Stimulated activated CD8-positive, alpha-beta memory T cell treated with anti-CD3 and anti-CD28 coated beads, Interleukin-15, amount 100 ng/mL, for 1 hour (primary cell): ENCODE measurements at places on chromosomes 3 and 15.

DNA sequence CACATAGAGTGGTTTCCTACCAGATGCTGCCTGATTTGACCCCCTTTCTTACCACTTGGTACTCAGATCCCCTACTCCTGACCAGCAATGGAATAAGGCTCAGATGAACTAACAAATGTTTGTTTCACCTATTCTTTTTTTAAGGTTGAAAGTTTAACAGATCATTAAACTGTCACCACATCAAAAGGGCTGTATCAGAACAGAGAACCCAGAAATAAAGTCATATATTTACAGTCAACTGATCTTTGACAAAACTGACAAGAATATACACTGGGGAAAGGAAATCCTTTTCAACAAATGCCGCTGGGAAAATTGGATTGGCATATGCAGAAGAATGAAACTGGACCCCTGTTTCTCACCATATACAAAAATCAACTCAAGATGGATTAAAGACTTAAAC lies 56.0 kb downstream of the GPR176 start:
- DNase-seq = no peak

DNA sequence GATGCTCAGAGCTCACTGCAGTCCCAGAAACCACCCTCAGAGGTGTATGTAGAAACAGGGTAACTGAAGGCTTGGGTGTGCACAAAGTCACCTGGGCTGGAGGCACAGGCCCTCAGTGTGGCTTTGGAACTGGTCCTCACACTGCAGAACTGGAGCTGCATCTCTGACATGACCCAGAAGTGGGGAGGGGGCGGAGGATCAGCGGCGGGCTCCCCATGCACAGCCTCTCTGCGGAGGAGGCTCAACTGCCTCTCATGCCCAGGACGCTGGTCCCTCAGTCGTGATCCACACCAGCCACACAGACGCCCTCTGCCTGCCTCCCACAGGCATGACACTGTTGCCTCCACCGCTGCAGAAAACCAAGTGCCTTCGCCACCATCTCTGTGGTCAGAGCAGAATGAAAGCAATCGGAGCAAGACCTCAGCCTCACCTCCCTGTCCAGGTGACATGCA lies 73.7 kb downstream of the TM2D3 start:
- DNase-seq = no peak

GRCh38 chr15:80948651-80949292 lies 40.8 kb downstream of the MESD start:
- no peak for DNase-seq

GRCh38 chr3:40341671-40342070 lies 32.2 kb downstream of the EIF1B start:
- DNase-seq = no peak

GRCh38 chr15:62428851-62429598 lies 263.9 kb upstream of the C2CD4B start:
- DNase-seq = no peak

DNA sequence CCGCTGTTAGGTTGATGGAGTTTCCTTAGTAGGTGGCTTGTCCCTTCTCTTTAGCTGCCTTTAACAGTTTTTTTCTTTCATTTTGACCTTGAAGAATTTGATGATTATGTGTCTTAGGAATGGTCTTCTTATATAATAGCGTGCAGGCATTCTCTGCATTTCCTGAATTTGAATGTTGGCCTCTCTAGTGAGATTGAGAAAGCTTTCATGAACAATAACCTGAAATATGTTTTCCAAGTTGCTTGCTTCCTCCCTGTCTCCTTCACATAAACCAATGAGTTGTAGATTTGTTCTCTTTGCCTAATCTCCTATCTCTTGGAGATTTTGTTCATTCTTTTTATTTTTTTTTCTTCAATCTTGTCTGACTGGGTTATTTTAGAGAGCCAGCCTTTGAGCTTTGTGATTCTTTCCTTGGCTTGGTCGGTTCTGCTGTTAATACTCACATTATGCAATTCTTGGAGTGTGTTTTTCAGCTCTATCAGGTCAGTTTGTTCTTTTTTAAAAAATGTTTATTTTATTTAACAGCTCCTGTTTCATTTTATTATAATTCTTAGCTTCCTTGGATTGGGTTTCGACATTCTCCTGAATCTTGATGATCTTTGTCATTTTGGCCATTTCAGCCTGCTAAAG lies 627.9 kb downstream of the SI start:
- DNase-seq = no peak

- no peak for DNase-seq
Measured at GRCh38 chr3:119184796-119185570, 11.6 kb downstream of the UPK1B start.
